Skeletal muscle cell (primary cell): ENCODE measurements at places on chromosomes 13 and 19.

DNA sequence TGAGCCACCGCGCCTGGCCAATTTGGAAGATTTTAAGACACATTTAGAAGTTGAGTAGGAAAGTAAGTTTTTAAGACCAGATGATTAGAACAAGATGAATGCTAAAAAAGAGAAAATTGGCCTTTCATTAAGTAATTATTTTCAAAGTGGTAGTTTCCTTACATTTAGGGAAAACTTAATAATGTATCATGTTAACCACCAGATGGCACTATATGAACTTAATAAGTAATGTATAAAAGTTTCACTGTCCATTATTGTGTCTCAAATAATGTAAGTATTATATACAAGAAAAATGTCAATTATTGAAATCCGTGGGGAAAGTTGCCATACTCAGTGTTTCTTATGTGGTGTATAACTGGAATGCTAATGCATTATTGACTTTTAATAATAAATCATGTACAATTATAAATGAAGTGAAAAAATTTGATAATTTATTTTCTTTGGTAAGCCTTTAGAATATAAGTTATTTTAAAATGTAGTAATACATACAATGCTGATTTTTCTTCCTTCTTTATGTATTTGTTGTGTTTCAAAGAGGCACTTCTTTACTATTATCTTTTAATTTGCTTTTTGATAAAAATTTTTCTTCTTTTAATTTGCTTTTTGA, 29.2 kb downstream of the COG6 start:
- peak; percentile 12 for DNase-seq

DNA sequence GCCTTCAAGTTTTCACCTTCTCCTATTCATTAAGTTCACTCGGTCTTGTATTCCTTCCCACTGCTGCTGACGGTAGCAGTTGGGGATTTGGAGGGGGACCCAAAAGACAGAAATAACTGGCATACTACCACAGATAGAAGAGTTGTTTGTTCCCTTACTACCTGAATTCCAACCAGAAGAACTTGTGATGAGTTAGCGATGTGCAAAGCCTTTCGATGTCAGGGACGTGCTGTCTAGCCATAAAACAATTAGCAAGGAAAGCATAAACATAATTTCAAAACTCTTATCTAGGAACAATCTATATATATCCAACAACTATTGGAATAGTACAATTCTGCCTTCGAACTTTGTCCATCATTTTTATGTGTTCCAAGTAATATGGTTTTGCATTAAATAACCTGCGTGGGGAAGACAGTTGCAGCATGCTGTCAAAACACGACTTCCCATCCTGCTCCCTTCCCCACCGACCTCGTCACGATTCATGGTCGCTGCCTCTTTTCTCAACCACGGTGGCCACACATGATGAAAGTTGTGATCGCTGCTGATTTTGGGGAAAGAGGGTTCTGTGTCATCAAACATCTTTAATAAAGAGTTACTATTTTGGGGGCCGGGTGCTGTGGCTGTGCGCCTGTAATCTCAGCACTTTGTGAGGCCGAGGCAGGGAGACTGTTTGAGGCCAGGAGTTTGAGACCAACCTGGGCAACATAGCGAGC, 3.8 kb upstream of the SLC7A9 start:
- DNase-seq: no peak

DNA sequence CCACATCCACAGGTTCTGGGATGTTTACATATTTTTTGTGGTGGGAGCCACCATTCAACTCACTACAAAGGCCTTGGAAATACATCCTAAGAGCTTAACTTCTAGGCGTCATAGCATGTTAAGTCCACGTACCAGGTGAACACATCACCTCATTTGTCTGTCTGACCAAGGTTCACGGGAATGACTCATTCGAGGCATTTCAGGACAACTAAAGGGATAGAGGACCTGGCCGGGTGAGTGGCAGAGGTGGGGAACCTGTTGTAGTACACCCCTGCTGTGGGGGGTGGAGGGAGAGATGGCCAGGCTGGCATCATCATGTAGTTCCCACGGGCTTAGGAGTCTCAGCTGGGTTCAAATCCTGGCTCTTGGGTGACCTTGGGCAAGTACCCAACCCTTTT, 51.5 kb downstream of the BICRA start:
- DNase-seq: no peak

- no peak for DNase-seq
Measured at GRCh38 chr19:18418483-18419194, 559 bp upstream of the SSBP4 start.

DNA sequence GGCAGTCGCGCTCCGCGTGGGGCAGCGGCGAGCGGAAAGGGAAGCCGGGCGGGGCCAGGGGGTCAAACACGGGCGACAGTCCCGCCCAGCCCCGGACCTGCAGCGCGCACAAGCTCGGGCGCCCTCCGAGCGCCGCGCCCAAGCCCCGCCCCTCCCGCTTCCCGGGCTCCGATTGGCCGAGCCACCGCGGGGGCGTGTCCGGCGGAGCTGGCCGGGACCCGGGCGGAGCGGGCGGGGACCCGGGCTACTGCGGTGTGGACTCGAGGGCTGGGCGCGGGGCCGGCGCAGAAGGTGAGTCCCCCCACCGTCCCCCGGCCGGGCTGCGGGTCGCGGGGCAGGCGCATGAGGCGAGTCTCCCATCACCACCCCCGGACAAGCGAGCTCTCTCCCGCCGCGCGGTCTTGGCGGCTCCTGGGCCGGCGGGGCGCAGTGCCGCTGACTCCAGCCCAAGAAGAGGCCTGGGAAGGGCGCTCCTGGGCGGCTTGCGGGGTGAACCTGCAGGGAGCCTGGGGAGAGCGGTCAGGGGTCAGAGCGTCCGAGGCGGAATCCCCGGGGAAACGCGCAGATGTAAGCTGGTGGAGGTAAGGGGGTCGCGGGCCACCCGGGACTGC, at the start of gene PLEKHF1:
PLEKHF1 (plus strand) TSS at position 247 of the 611 bp plus-strand sequence. CDS start 8,379 bp downstream, outside the sequence.
- no peak for DNase-seq

GRCh38 chr19:55545443-55545842, at the start of gene SBK3:
Gene SBK3 (minus strand): TSS chr19:55545543. CDS start chr19:55545543, 0 bp downstream.
- no peak for DNase-seq

- no peak for DNase-seq
Measured at GRCh38 chr13:36666477-36667229, 7.2 kb upstream of the SERTM1 start.

- no peak for DNase-seq
Measured at GRCh38 chr19:47377208-47377701, 28.1 kb downstream of the DHX34 start.

GRCh38 chr19:19459707-19460251, 54.3 kb downstream of the GATAD2A start:
- peak; percentile 39 for DNase-seq

DNA sequence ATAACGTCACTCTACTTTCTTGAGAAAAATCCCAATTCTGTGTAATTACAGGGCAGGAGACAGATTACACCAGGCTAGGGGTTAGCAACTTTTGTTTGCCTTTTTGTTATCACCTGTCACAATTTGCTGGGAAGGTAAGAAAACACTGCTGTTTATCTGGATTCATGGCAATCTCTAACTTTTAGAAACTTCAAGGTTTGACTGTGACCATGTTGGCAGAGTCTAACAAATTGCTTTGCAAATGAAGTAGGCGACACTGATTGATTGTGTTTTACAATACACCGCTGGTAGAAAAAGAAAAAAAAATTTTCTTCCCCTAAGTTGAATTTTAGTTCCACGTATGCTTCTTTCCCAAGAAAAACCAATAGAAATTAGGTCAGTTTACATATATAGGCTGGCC, 10.4 kb upstream of the PDX1 start:
- DNase-seq: no peak

DNA sequence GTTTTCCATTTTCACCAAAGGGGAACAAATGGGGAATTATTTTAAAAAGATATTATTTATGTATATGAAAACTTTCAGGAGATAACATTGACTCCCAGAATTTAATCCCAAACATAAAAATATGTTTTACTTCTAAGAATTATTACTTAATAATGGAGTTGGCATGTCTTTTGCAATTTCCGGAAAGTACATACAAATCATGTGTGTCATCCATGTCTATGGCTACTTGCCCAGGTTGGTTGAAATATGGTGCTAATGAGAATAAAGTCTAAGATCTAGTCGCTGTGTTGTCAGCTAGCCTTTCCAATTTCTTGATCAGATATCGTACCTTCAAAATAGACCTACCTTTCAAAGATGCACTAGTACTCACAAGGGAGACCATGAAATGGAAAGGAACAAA, 1003.2 kb upstream of the PCDH20 start:
- DNase-seq: no peak

DNA sequence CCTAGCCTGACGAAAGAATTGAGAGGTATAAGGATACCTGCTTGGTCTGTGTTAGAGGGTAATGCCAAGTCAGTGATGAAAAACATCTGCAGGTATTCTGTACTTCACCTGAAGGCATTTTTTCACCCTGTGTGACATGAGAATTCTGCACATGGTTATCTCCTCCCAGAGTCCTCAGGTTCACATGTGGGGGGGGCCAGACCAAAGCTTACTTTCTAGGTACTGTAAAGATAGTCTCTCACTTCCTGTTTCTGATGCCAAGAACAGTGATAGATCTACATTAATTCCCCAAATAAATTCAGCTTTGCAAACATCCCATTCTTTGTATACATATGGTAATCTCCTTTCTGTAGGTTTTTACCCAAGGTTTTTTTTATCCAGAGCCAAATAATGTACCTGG, 53.4 kb downstream of the GPC6 start:
- no peak for DNase-seq

DNA sequence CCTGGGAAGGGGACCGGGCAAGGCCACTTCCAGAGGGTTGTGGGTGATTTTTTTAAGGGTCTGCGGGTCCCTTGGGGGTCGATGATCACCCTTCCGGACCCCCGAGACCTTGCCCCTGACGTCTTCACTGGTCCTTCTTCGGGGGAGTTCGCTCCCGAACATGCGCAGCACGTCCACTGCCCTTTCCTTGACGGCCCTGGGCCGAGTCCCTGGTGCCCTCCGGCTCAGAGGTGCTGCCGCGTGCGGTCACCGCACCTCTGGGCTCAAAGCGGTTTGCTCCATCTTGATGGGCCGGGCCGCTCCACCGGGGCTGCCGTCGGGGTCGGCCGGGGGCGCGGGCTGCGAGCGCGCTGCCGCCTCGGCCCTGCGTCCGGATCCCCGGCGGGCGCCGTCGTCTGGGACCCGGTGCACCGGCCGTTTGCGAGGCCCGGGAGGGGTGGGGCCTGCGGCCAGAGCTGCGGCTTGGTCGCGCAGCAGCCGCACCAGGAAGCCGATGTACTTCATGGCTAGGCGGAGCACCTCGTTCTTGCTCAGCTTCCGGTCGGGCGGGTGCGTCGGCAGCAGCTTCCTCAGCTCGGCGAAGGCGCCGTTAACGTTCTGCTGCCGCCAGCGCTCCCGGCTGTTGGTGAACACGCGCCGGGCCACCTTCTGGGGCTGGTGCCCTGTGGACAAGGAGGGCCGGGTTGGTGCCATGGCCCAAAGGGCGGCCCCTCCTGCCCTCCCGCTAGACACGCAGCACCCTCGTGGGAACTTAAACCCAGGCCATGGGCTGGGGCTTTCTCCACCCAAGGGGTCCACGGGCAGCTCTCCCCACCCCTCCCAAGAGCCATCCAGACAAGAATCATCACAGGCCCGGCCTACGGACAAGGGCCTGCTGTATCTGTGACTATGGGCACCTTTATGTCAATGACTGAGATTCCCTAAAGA, 3.3 kb downstream of the LYL1 start:
- no peak for DNase-seq
